ENCODE measurements at places on chromosomes 12 and 14.

DNA sequence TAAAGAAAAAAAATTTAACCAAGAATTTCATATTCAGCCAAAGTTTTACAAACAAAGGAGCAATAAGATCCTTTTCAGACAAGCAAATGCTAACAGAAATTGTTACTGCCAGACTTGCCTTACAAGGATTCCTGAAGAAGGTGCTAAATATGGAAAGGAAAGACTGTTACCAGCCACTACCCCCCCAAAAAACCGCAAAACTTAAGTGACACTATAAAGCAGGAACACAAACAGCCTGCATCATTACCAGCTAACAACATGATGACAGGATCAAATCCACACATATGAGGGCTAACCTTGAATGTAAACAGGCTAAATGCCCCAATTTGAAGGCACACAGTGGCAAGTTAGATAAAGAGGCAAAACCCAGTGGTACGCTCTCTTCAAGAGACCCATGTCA lies 55.7 kb downstream of the APOBEC1 start:
- DNase-seq: no peak

GRCh38 chr12:48631071-48631470 lies 51.0 kb downstream of the KANSL2 start:
- no peak for DNase-seq

DNA sequence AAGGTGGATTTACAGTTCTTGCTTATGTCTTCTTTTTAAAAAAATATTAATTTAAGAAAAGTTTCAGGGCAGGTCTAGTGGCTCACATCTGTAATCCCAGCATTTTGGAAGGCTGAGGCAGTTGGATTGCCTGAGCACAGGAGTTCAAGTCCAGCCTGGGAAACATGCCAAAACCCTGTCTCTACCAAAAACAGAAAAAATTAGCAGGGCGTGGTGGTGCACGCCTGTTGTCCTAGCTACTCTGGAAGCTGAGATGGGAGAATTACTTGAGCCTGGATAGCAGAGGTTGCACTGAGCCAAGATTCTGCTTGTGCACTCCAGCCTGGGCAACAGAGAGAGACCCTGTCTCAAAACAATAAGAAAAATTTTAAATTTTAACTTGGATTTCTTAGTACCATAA lies 5.4 kb upstream of the TAS2R46 start:
- DNase-seq: no peak

- no peak for DNase-seq
These were observed 35.3 kb downstream of the PITPNM2 start for GRCh38 chr12:123115409-123116121.

DNA sequence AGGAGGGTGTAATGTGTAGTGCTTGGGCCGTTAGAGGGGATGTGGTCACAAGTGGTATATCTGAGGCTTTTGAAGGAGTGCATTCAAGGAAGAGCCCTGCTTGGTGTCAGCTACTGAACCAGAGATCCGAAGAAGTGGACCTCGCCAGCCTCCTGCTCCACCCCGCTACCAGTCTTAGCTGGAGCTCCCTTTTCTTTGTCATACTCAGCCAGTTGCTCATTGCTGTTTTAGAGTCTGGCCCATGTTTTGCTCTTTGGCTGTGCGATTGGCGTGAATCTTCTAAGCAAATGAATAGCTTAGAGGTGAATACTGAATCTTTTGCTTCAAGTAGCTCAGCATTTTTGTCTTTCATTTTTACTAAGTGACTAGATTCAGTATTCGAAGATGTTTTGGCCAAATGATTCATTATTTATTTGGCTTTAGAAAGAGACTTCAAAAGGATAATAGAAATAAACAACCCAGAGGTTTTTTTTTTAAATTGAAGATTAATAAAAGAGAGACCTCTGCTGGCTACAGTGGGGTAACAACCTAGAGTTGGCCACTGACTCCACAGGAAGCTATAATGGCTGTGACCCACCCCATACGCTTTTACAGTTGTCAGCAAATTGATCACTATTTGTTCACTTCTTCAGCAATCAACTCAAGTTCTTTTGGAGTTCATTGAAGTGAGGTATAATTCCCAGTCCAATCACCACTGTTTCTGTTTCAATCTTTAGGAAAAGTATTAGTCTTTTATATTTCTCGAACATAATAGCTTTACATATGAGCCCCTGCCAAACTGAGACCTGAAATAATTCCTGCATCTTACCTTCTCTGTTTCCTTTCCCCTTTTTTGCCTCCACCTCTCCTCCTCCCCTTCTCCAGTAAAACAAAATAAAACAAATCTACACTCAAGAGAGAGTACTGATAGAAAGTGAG lies 19.9 kb downstream of the CDKN1B start:
- DNase-seq: peak; percentile 45

GRCh38 chr14:65599375-65599774 lies 186.8 kb downstream of the FUT8 start:
- no peak for DNase-seq

DNA sequence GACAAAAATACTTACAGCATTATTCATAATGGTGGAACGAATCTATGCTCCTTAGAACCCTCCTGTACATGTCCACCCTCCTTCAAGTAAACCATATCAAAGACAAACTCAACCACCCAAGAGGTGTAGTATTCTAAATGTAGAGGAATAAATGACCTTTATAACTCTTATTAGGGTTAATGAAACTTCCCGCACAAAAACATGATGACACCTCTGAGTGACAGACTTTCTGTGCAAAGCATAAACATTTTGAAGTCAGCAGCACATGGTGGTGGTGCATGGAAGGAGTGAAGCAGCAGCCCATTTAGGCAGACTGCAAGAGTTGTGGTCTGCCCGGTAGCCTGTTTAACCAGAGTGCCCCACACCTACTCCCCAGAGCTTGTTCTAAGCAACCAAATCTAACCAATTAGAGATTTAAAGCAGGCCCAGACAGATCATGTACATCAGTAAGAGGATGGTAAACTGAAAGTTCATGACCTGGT lies 615 bp upstream of the ASB8 start:
- no peak for DNase-seq

DNA sequence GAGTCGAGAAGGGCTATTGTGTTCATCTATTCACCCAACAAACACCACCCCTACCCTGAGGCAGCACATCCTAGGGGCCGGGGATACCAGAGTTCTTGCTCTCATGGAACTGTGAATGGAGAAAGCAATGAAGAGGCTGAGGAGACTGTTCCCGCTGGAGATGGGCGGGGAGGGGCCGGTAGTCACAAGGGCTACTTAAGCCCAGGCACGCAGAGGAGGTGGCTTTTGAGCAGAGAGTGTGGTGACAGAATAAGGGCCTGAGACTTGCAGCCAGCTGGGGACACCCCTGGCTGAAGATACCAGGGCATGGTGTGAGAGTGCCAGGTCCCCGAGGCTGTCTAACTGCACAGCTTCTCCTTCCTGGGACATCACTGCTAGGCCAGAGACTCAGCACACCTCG lies 114.1 kb upstream of the EVL start:
- no peak for DNase-seq

DNA sequence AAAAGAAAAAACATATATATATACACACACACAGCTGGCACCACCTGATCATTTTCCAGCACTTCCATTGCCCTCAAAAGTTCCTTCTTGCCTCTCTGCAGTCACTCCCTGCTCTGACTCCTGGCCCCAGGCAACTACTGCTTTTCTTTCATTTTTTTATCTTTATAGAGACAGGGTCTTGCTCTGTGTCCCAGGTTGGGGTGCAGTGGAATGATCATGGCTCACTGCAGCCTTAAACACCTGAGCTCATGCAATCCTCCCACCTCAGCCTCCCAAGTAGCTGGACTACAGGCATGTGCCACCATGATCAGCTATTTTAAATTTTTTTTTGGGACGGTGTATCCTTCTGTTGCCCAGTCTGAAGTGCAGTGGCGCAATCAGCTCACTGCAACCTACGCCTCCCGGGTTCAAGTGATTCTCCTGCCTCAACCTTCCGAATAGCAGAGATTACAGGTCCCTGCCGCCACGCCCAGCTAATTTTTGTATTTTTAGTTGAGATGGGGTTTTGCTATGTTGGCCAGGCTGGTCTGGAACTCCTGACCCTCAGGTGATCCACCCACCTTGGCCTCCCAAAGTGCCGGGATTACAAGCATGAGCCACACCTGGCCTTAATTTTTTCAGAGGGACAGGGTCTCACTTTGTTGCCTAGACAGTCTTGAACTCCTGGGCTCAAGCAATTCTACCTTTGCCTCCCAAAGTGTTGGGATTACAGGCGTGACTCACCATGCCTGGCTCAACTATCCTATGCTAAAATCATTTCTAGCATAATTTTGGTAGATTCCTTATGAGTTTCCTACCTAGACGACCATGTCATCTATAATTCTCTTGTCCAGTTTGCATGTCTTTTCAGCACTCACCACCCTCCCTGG lies 7.8 kb downstream of the HSP90AA1 start:
- DNase-seq: no peak

- DNase-seq: peak; percentile 64
These were observed 142.3 kb upstream of the TMPO start for GRCh38 chr12:98373025-98373554.

DNA sequence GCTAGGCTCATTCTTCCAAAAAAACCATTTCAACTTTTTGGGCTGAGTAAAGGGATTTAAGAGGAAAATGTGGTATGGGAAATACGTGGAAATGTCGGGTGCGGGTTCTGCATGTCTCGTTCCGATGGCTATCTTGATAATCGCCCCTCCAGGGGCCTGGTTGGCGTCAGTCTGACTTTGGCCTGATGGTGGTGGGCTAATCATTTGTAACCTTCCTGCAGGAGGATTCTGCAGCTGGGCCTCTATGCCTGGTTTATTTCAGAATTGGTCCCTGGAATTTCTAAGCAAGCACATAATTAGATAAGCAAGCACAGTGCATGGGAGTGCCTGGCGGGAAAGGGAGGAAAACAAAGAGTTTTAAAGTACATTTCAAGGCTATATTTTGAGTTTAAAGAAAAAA lies 14.8 kb upstream of the SLC4A8 start:
- no peak for DNase-seq

GRCh38 chr12:109160433-109160832 lies 44.0 kb downstream of the ACACB start:
- DNase-seq: no peak

DNA sequence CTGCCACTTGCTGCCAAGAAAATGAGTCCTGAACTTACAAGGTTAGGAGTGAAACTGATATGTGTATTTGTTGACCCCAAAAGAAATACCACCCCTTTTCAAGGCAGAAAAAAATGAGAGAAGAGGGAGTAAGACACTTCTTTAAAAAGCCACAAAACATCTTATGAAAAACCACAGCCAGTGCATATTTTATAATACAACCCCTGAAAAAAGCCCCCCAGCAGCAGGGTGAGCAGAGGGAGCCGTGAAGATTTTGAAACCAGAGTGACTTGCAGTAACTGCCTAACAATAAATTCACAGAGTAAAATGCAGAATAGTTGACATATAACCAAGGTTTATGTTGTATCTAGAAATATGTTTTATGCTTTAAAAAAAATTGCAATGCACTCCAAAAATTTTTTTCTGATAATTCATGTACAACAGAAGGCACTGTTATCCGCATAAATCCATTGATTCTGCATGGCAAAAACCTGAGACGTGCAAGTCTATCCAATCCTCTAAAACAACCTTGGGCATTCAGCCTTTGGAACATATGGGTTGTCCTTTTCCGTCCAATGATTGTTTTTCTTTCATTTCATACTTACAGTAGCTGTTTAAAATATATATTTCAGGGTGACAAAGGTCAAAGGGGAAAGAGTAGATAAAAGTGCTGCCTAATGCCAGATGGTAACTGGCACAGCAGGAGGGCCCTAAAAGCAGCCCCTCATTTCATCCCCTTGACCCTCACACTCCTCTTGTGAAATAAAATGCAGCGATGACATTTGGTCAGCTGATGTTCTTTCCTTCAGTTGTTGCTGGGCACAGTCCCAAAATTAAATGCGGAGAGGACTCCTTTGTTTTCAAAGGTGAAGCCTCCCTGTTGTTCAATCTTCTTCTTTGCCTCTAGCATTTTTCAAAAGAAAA lies 65.3 kb downstream of the IPO8 start:
- no peak for DNase-seq

GRCh38 chr12:49131894-49132461 lies 783 bp upstream of the TUBA1B start:
- DNase-seq: no peak

GRCh38 chr14:79600406-79600805 lies 610.9 kb downstream of the DIO2 start:
- no peak for DNase-seq

DNA sequence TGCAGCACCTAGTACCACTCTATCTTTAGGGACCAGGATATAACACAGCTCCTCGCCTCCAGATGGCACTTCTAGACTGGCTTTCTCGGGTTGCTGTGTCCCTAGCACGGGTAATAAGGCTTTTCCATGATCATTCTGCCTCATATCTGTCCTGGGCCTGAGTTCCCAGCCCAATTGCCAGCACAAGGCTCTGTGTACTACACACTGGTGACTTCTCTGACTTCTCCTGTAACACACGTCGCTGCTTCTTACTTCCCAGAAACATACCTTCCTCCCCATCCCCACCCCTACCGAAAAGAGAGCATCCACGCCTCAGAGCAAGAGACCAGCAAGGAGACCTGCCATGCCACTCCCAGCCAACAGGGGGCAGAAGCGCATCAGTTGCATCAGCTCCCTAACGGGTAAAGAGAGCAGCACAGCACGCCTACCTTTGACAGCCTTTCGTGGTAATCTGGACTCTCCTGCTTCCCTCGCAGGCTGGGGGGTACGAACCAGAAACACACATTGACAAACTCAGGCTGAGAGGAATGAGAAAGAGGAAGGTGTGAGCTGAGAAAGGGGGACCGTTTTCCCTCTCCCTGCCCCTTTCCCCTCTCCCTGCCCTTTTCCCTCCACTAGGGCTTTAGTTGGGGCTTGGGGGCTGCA lies 21.2 kb upstream of the ZNF740 start:
- DNase-seq: peak; percentile 81

- no peak for DNase-seq
These were observed 235.5 kb downstream of the PAWR start for GRCh38 chr12:79455286-79455685.

DNA sequence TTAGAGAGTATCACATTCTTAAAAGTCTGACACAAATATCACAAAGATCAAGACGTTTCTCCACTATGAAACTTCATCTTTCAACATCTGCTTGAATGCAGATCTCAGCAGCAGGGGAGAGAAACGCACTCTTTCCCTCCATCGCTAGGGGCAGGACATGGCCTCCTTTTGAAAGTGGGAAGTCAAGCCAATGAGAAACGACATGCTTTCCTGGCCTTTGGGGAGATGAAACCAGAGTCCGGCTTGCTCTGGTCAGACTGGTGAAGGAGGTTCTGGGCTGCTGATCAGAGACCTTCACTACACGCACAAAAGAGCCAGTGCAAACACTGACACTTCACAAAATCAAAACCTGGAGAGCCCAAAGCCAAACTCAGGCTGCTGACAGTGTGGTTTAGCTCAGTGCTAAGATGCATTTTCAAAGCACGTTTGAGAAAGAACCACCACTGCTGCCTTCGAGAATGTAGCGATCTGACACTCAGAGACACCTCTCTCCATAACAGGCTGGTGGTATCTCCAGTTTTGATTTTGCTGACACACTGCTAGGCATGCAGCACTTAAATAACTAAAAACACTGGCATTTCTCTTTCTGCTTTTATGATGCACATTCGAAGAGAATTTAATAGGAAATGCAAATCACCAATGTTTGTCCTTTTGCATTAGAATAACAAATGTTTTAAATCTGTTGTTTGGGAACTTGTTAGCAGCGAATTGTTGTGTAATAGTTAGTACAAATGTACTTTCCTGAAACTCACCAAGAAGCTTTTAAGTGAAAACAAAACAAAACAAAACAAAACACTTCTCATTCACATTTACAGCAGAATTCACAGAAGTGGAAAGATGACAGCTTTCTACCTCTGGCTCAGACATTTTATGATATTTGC lies 93.9 kb upstream of the OVCH1 start:
- DNase-seq: peak; percentile 51

GRCh38 chr14:96240641-96241040 lies 15.4 kb upstream of the BDKRB1 start:
- no peak for DNase-seq

Measured in retina (tissue), 1 donor.